ENCODE measurements at places on chromosomes 1 and 21.

DNA sequence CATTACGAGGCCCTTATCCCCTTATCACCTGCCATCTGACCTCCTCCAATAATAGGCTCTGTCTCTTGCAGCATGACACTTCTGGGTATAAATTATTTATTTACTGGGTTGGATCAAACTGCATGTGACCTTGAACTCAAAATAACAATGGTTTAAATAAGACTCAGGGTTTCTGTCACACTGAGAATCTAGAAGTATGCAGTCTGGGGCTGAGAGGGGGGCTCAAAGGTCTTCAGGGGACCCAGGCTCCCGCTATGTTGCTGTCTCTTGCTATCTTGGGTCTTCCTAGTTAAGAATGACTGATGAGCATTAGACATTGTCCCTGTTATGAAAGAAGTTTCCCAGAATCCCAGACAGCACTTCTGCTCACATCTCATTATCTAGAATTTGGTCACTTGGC, 133.5 kb downstream of the URB2 start:
- no peak overlapping the region for H3K27ac ChIP-seq
- no peaks in the 10 kb centered on the region for H3K4me1 ChIP-seq
- H3K4me3 ChIP-seq = no peak overlapping the region
- H3K36me3 ChIP-seq = no peaks in the 10 kb centered on the region
- DNase-seq = no peak

- no peak for DNase-seq
- H3K27me3 ChIP-seq = no peaks in the 10 kb centered on the region
- no peak overlapping the region for H3K4me3 ChIP-seq
- no peaks in the 10 kb centered on the region for H3K36me3 ChIP-seq
Observed at GRCh38 chr21:44438531-44439210, 16.6 kb upstream of the LRRC3 start.

DNA sequence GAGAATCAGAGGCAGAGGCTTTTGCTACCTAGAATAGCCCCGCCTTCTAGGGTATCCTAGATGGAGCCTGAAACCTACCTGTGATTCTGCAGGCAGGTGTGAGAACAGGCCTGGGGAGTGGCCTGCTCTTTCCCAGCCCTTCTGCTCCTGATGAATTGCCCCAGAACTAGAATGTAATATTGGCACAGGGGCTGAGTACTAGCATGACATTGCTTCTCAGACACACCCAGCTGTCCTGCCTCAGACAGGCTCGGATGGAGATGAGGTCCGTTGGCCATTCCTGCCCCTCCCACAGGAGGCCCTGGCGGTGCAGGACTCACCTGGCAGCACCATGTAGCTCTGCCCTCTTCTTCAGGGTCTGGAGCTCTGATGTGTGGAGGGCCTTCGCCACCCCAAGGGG, 237.6 kb downstream of the GRIK3 start:
- H3K36me3 ChIP-seq = no peaks in the 10 kb centered on the region
- peaks cover 10% of the 10 kb centered on the region for H3K27me3 ChIP-seq
- no peak overlapping the region for H3K4me3 ChIP-seq
- no peak for DNase-seq
- no peak overlapping the region for H3K27ac ChIP-seq
- H3K4me1 ChIP-seq = no peaks in the 10 kb centered on the region

GRCh38 chr1:91073299-91073698, 51.5 kb upstream of the ZNF644 start:
- DNase-seq = no peak
- no peak overlapping the region for H3K4me3 ChIP-seq
- no peak overlapping the region for H3K27ac ChIP-seq
- H3K4me1 ChIP-seq = no peaks in the 10 kb centered on the region
- H3K36me3 ChIP-seq = no peaks in the 10 kb centered on the region

DNA sequence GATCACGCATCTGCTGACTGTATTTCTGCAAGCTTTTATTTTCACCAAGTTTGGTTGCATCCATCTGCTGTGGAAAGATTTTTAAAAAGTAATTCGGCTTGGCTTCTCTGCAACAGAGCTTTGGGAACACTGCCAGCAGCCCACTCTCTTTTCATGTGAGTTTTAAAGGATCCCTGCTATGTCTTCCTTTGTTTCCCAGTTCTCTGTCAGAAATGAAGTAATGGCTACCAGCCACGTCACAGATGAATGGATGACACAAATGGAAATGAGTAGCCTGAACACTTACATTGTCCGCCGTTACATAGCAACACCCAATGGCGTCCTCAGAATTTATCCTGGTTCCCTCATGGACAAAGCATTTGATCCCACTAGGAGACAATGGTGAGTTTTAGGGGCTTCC, 80.6 kb upstream of the RAVER2 start:
- no peak overlapping the region for H3K4me3 ChIP-seq
- no peaks in the 10 kb centered on the region for H3K27me3 ChIP-seq
- H3K27ac ChIP-seq = no peak overlapping the region
- no peaks in the 10 kb centered on the region for H3K4me1 ChIP-seq
- peaks cover 14% of the 10 kb centered on the region for H3K36me3 ChIP-seq

GRCh38 chr1:221016751-221017150, 137.5 kb downstream of the HLX start:
- H3K4me3 ChIP-seq = no peak overlapping the region
- no peak for DNase-seq
- no peaks in the 10 kb centered on the region for H3K36me3 ChIP-seq
- H3K27me3 ChIP-seq = no peaks in the 10 kb centered on the region

- H3K4me3 ChIP-seq = no peak overlapping the region
- no peaks in the 10 kb centered on the region for H3K36me3 ChIP-seq
- no peak for DNase-seq
- H3K27ac ChIP-seq = no peak overlapping the region
Observed at GRCh38 chr21:33985117-33986050, 69.8 kb upstream of the ATP5PO start.

GRCh38 chr1:19507516-19507915, 22.2 kb upstream of the CAPZB start:
- DNase-seq = no peak
- no peak overlapping the region for H3K27ac ChIP-seq
- no peaks in the 10 kb centered on the region for H3K4me1 ChIP-seq

DNA sequence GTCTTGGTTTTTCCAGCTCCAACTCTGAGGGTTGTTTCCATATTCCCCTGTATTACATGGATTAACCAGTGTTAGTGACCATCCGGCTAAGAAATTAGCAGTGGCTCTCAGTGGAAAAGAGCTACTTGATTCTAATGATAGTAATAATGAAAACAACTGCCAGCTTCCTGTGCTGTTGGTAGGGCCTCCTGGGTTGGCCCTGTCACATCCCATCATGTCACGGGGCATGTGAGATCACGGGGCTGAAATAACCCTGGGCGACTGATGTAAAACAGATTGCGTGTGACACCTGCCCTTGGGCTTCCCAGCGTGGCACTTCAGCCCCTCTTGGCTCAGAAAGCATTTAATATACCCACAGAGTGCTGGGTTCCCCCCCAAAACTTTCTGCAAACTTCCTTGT, 149.0 kb downstream of the ROR1 start:
- H3K4me3 ChIP-seq = no peak overlapping the region
- H3K4me1 ChIP-seq = peaks cover 44% of the 10 kb centered on the region
- no peaks in the 10 kb centered on the region for H3K36me3 ChIP-seq
- DNase-seq = no peak
- peak overlapping the region; percentile 59 for H3K27ac ChIP-seq
- no peaks in the 10 kb centered on the region for H3K27me3 ChIP-seq

DNA sequence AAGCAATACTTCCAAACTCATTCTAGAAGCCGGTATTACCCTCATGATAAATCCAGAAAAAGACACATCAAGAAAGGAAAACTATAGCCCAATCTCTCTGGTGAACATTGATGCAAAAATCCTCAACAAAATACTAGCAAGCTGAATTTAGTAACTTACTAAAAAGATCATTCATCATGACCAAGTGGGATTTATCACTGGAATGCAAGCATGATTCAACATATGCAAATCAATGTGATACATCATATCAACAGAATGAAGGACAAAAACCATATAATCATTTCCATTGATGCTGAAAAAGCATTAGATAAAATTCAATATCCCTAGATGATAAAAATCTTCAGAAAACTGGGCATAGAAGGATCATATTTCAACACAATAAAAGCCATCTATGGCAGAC, 402.9 kb downstream of the TGFB2 start:
- H3K27ac ChIP-seq = no peak overlapping the region
- no peaks in the 10 kb centered on the region for H3K4me1 ChIP-seq
- no peaks in the 10 kb centered on the region for H3K36me3 ChIP-seq
- no peak for DNase-seq

DNA sequence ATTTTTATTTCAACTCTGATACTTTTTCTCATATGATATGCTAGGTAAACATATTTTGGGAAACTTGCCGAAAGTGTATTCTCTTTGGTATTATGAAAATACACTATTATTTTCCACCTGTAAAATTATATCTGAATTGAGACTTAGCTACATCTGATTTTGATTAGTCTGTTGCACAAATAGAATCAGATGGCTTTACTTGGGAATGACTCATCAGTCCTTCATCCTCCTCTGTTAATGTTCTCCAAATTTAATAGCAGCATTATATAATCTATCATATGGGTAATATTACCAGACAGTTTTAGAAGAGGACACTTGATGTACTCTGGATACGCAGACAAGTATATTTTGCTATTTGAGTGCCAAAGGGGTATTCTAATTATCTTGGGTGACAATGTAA, 245.3 kb downstream of the CTH start:
- H3K4me1 ChIP-seq = no peaks in the 10 kb centered on the region
- no peak overlapping the region for H3K4me3 ChIP-seq
- no peak for DNase-seq
- H3K27ac ChIP-seq = no peak overlapping the region
- H3K36me3 ChIP-seq = no peaks in the 10 kb centered on the region
- no peaks in the 10 kb centered on the region for H3K27me3 ChIP-seq

GRCh38 chr1:227917081-227917950, 30.4 kb downstream of the WNT9A start:
- peaks cover 19% of the 10 kb centered on the region for H3K4me1 ChIP-seq
- no peak overlapping the region for H3K27ac ChIP-seq
- no peak for DNase-seq
- H3K4me3 ChIP-seq = no peak overlapping the region
- H3K27me3 ChIP-seq = no peaks in the 10 kb centered on the region

DNA sequence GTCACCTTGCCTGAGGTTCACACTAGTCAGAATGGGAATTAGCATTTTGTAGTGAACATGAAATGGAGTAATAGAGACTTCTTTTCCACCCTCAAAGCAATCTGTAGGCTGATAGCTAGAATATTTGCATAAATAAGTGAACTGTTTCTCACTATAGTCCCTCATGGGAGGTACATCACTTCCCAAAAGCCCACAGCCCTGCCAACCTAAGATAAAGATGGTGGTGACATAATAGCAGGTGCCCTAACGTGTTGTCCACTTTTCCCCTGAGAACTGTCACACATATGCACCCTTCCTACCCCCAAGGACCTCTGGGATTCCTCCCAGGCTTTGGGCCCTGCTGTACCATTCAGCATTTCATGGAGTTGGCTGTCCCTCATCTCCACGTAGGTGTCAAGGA, 4.4 kb downstream of the TMEM35B start:
- H3K4me1 ChIP-seq = peaks cover 8% of the 10 kb centered on the region
- no peak for DNase-seq
- H3K36me3 ChIP-seq = peaks cover 2% of the 10 kb centered on the region
- H3K27me3 ChIP-seq = no peaks in the 10 kb centered on the region
- H3K27ac ChIP-seq = no peak overlapping the region

GRCh38 chr21:30348506-30348905, at the start of gene KRTAP23-1:
KRTAP23-1 (minus strand) TSS chr21:30348606; CDS start chr21:30348606, 0 bp downstream.
- no peak within 1 kb of the TSS for H3K27ac ChIP-seq
- H3K4me1 ChIP-seq = no peaks in the 10 kb centered on the region
- H3K36me3 ChIP-seq = no peaks in the 10 kb centered on the region
- no peak for DNase-seq
- H3K4me3 ChIP-seq = no peak within 1 kb of the TSS

GRCh38 chr1:40162753-40163441, 1.7 kb downstream of the RLF start:
- peaks cover 9% of the 10 kb centered on the region for H3K4me1 ChIP-seq
- H3K27ac ChIP-seq = peak overlapping the region; percentile 97
- H3K4me3 ChIP-seq = peak overlapping the region; percentile 98
- H3K27me3 ChIP-seq = no peaks in the 10 kb centered on the region
- DNase-seq = no peak
- no peaks in the 10 kb centered on the region for H3K36me3 ChIP-seq

GRCh38 chr1:66495495-66495894, 38.5 kb upstream of the SGIP1 start:
- DNase-seq = no peak
- H3K27ac ChIP-seq = no peak overlapping the region
- no peaks in the 10 kb centered on the region for H3K36me3 ChIP-seq
- no peaks in the 10 kb centered on the region for H3K4me1 ChIP-seq
- no peak overlapping the region for H3K4me3 ChIP-seq

DNA sequence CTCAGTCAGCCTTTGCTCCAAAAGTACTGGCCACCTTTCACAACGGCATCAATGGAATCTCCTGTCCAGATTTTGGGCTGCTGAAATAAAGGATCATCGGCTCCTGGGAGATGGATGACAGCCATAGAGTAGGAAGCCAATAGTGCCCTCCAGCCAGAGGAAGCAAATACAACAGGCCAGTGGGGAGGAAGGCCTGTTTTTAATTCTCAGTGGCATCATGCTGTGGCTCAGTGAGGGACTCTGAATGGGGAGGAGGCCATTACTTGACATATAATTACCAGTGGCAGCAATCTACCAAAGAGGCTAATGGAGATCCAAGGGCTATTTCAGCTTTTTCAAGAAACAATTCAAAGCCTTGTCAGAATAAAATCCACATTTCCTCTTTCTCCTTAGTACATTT, 26.7 kb downstream of the COLGALT2 start:
- no peak overlapping the region for H3K4me3 ChIP-seq
- H3K4me1 ChIP-seq = no peaks in the 10 kb centered on the region
- DNase-seq = no peak
- no peaks in the 10 kb centered on the region for H3K27me3 ChIP-seq
- H3K36me3 ChIP-seq = no peaks in the 10 kb centered on the region

DNA sequence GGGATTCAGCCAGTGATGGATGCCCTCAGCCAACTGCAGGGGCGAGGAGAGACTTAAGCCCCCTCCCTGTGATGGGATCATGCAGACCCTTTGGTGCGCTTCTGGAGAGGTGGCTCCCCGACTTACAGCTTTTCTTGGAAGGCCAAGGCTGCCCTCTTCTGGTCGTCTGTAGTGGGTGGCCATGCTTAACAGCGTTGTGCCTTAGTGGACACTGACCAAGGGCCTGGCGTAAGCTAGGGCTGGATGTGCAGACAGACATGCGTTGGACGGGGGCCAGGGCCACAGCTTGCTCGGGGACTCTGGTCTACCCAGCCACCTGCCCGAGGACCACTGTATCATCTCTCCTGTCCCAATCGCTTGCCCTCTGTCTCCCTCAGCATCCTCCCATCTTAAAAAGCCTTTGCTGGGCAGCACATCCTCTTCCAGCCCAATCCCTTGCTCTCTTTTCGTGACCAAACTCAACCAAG, 5.5 kb downstream of the AZIN2 start:
- no peaks in the 10 kb centered on the region for H3K4me1 ChIP-seq
- no peaks in the 10 kb centered on the region for H3K27me3 ChIP-seq
- no peaks in the 10 kb centered on the region for H3K36me3 ChIP-seq
- no peak overlapping the region for H3K4me3 ChIP-seq
- H3K27ac ChIP-seq = no peak overlapping the region

DNA sequence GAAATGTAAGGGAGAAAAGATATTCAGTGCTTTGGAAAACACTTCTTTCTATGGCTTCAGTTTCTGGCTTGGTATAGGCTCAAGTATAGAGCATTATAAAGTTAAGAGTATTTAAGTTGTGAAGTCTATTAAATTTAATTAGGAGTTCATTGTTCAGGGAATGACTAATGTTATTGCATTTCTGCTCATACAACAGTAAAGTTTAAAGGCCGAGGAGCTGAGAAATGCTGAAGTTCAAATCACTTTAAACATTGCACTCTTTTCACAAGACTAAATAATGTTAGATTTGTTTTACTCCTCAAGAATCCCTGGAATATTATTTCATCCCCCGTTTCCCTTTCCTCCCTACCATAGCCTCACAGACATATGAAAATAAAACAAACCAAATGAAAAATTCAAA, 30.1 kb downstream of the RGS5 start:
- no peak overlapping the region for H3K4me3 ChIP-seq
- H3K27ac ChIP-seq = no peak overlapping the region
- H3K27me3 ChIP-seq = no peaks in the 10 kb centered on the region
- H3K4me1 ChIP-seq = 0 out of 2 replicates have a peak, but pooled peaks cover 3% of the 10 kb centered on the region
- H3K36me3 ChIP-seq = no peaks in the 10 kb centered on the region

Measured in Panc1 (cell line).